ENCODE measurements at places on chromosomes 6 and 20.

DNA sequence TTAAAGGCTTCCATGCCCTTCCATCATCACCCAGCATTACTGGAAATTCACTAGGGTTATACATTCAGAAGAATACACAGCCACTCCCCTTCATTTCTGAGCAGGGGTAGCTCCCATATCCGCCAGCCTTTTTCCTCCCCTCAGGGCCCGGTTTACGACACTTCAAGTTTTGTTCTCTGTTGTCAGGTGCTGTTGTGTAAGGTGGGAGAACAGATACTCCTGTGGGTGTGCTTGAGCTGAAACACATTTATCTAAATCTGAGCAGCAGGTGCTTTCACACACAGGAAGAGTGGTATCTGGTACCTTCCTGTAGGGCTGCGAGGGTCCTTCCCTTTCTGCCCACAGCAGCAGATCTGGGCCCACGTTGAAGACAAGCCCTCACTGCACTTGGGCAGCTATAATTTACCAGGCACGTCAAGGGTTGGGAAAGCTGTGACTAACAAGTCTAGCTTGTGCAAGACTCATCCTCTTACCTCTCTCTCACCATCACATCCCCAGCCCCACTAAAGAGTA lies 215.8 kb upstream of the RREB1 start:
- DNase-seq = peak; percentile 20

DNA sequence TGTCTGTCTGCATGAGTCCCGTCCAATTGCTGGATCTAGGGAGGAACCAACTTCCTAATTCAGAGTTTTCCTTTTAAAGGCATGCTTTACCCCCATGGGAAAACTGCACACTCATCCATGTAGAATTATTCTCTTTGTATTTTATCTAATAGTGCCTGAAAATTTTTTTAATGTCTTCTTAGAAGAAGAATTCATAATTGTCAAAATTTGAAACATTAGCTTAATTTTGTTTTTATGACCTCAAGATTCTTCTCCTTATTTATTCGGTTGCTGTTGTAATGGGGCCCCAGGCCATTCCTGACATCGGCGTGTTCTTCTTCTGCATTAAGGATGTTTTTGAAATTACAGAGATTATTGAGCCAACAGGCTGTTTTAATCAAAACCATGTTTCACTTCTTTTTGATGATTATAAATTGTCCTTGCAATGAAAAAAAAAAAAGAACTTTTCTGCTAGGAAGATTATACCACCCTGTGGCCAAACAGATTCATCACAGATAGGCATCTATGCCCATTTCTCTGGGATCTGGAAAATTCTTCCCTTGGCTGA lies 100.3 kb downstream of the ZNF217 start:
- no peak for DNase-seq

- DNase-seq = peak; percentile 28
Observed at GRCh38 chr6:107977283-107977682, 19.3 kb upstream of the SEC63 start.

DNA sequence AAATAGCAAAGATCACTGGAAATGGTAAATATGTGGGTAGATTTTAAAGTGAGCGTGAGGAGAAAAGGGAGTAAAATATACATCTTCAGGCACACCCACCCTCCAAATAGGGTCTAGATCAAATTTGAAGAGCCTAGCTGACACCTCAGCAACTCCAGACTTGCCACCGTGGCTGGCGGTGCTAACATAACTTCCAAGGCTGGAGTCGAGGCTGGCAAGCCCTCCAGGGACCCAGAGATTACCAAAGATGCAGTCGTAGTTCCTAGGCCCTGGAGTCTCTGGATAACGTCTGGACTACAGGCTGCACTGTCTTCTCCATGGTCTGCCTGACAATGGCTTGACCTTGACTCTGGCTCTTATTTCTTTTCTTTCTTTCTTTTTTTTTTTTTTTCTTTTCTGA lies 22.5 kb downstream of the TUBB2B start:
- DNase-seq = no peak

DNA sequence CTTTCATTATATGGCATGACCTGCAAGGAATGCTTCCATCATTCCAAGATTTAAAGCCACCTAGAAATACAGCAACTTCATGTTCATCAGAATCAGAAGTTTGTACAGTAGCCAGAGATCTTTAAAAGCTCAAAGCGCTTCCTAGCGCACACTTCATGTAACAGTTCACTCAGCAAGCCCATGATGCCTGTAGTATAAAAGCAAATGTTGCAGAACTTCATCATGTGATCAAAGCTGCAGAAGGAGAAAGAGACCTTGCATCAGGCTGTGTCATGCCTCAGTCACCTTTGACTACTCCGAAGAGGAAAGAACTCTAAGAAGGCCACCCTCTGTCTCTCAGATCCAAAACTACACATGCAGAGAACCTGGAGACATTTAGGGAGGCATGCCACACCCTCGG lies 78.5 kb downstream of the AGPAT4 start:
- no peak for DNase-seq

DNA sequence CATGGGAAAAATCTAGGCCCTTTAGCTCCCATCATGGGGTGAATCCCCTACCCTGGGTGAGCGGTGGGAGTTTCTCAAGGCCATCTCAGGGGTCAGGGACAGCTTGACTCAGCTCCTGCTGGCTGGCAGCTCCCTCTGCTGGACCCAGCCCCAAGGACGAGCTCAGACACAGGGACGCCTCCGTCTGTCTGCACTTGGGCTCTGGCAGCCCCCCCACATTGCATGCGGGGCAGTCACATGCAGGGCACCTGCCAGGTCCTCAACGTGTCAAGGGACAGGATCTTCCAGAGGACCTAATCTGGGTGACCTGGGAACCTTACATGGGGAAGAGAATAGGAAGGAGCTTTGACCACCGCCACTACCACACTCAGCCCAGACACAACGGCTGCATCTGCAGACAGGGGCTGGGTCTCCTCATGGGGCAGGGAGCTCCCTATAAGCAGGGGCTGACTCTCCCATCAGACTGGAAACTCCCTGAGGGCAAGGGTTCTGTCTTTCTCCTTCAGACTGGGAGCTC lies 173.4 kb downstream of the MRPL14 start:
- no peak for DNase-seq
